Lung (tissue), 17 donors: ENCODE measurements at places on chromosomes 7 and 10. TPM values are rescaled to one million over a fixed set of nuclear protein-coding genes. Genes with fewer than 3 reads are reported as not detected.

GRCh38 chr10:121942749-121943416, 15.1 kb upstream of the ATE1 start:
- peaks cover 4% of the 10 kb centered on the region for H3K4me1 ChIP-seq
- no peaks in the 10 kb centered on the region for H3K27me3 ChIP-seq
- H3K27ac ChIP-seq, result peak overlapping the region; percentile 14
- H3K36me3 ChIP-seq, result no peaks in the 10 kb centered on the region

- H3K4me1 ChIP-seq, result peaks cover 12% of the 10 kb centered on the region
- no peak overlapping the region for H3K4me3 ChIP-seq
- DNase-seq, result no peak
Measured at GRCh38 chr10:72265508-72265907, 8.2 kb upstream of the DDIT4 start.

DNA sequence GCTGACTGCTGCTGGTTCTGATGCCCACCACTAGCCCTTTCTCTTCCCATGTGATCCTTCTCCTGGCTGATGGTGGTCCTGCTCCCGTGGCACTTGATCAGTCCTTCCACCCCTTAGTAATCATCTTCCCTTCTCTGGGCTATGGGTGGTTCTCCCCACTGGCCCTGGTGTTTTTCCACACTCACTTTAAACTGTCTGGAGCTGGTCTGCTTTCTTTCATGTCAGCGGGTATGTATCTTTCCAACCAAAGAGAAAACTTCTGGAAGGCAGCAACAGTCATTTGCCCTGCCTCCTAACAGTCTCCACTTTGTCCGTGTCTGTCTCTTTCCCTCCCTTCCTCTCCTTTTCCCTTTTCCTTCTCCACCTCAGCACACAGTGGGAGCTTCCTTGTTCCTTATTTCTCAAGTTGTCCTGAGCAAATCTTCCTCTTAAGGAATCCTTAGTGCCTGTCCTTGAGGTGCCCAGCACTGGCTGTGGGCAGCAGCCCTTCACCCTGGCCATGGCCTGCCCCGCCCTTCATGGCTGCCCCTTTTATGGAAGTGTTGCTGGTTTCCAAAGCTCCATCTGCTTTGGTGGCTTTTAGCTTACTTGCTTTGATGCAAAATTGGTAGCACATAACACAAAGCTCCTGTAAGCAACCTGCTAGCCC, 189.0 kb downstream of the TCF7L2 start:
- H3K27ac ChIP-seq, result no peak overlapping the region
- H3K4me3 ChIP-seq, result no peak overlapping the region
- peaks cover 3% of the 10 kb centered on the region for H3K36me3 ChIP-seq
- H3K27me3 ChIP-seq, result no peaks in the 10 kb centered on the region
- no peak for DNase-seq

GRCh38 chr7:99677648-99678045, 2.1 kb downstream of the CYP3A5 start:
- no peak overlapping the region for H3K4me3 ChIP-seq
- DNase-seq, result no peak
- no peaks in the 10 kb centered on the region for H3K36me3 ChIP-seq
- H3K4me1 ChIP-seq, result peaks cover 3% of the 10 kb centered on the region

Gene CCSER2
- total RNA-seq, result 83.5 TPM

Gene LBX1
- not detected for total RNA-seq

DNA sequence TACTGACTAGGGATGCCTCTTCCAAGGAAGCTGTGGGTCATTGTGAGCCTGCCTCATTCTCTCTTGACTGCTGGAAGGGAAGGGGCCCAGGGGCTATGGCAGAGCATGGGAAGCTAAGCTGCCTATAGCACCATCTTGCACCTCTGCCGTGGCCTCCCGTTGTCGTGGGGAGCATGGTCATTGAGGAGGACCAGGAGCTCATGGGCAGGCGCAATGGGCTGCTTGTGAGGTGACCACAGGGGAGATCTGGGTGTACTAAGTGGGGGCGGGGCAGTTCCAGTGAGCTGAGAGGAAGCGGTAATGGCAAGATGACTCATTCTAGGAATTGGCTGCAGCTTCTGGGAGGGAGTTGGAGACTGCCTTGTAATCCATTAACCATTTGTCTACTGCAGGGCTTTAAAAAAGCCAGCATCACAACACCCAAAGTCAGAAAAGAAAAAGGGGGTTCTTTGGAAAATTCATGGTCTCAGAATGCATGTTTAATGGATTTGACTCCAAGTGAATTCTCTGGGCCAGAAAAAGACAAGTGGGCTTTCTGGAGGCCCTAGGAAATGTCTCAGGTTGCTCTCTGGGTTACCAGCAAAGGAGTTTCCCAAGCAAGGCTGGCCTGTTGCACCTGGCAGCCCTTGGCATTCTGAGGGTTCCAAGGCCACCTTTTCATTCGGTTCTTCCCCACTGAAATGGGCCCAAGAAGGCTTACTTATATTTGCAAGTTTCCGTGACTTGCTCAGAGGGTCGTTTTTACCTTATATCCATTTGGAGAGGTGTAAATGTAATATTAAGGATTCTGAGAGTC, 3.6 kb downstream of the DUSP5 start:
- H3K36me3 ChIP-seq, result no peaks in the 10 kb centered on the region
- H3K27me3 ChIP-seq, result peaks cover 4% of the 10 kb centered on the region
- H3K4me3 ChIP-seq, result peak overlapping the region; percentile 22
- H3K4me1 ChIP-seq, result peaks cover 34% of the 10 kb centered on the region
- H3K27ac ChIP-seq, result peak overlapping the region; percentile 88

DNA sequence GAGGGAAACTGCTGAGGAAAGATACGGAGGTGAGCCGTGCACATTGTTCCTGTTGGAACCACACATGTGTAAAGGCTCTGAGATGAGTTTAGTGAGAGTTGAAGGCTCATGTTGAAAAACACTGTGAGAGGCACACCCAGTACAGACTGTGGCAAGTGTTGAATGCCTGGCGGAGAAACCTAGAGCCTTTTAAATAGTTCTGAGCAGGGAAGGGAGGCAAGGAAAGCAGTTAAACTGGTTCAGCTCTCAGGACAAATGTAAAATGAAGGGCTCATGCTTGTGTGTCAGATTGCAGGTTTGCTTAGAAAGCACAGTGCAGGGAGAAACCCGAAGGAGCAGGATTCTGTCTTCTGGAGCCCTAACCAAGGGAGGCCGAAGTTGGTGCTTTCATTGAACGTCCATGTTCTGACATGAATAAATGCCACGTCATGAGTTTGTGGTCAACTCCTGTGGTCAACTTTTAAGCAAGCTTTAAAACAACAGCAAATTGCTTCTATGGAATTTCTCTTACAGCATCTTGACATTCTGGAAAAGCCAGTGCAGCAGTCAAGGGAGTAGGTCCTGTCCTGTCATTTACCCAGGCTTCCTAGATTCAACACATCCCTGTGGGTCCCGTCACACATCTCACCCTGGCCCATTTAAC, 650.9 kb upstream of the GALNT17 start:
- no peaks in the 10 kb centered on the region for H3K36me3 ChIP-seq
- peaks cover 3% of the 10 kb centered on the region for H3K4me1 ChIP-seq
- H3K27me3 ChIP-seq, result no peaks in the 10 kb centered on the region
- no peak overlapping the region for H3K27ac ChIP-seq
- no peak overlapping the region for H3K4me3 ChIP-seq
- peak; percentile 79 for DNase-seq

GRCh38 chr10:33187427-33187999, 147.0 kb downstream of the NRP1 start:
- H3K27ac ChIP-seq, result no peak overlapping the region
- H3K4me3 ChIP-seq, result no peak overlapping the region
- peaks cover 54% of the 10 kb centered on the region for H3K36me3 ChIP-seq
- DNase-seq, result no peak
- no peaks in the 10 kb centered on the region for H3K4me1 ChIP-seq

DNA sequence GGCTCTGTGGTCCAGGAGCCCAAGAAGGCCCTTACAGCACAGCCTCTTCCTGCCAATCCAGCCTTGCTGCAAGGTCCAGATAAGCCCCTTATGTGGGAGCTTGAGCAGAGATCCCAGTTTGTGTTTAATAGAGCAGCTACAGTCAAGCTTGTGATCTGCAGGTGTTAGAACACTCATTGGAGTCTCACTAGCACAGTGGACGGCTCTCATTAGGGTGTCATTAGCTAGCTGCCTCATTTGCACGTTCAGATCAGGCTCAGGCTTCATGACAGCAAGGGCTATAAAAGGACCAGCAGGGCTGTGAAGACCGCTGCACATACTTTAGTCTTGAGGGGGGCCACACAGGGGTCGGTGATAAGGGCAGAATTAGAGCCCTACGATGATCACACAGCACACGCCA, 443.2 kb downstream of the RPS24 start:
- H3K36me3 ChIP-seq, result no peaks in the 10 kb centered on the region
- no peaks in the 10 kb centered on the region for H3K27me3 ChIP-seq
- no peaks in the 10 kb centered on the region for H3K4me1 ChIP-seq

GRCh38 chr7:5692112-5692844, 89.2 kb downstream of the RNF216 start:
- DNase-seq, result peak; percentile 92
- H3K27me3 ChIP-seq, result no peaks in the 10 kb centered on the region
- H3K4me1 ChIP-seq, result peaks cover 28% of the 10 kb centered on the region
- peak overlapping the region; percentile 94 for H3K27ac ChIP-seq
- no peaks in the 10 kb centered on the region for H3K36me3 ChIP-seq

DNA sequence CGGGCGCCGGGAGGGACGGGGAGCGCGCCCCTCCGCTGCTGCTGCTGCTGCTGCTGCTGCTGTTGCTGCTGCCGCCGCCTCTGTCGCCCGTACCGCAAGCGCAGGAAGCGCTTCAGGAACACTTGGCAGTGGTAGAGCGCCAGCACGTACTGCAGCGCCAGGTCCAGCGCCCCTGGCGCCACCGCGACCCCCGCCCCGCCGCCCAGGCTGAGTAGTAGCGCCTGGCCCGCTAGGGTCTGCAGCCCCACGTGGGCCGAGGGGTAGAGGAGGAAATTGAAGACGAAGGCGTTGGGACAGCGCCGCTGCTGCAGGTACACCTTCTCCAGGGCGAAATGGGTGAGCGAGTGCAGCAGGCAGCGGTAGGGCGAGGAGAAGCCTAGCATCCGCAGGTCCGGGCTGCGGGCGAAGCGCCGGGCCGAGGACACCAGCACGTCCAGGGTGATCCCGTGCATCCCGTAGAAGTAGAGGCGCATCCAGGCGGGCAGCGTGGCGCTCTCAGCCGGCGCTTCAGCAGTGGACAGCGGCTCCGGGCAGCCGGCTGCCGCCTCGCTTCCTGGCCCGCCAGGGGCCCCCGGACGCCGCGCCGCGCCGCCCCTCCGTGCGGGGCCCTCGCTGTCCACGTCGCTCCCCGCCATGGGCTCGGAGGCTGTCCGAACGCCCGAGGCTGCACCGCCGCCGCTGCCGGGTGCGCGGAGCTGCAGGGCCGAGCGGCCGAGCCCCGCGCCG, at the start of gene TMEM229A:
Gene TMEM229A, minus strand, starts transcription at position 699 of the 726 bp plus-strand sequence. Its CDS starts 64 bp downstream, at position 635.
- H3K27me3 ChIP-seq, result peaks cover 12% of the 10 kb centered on the region
- H3K27ac ChIP-seq, result no peak within 1 kb of the TSS
- peaks cover 5% of the 10 kb centered on the region for H3K4me1 ChIP-seq

DNA sequence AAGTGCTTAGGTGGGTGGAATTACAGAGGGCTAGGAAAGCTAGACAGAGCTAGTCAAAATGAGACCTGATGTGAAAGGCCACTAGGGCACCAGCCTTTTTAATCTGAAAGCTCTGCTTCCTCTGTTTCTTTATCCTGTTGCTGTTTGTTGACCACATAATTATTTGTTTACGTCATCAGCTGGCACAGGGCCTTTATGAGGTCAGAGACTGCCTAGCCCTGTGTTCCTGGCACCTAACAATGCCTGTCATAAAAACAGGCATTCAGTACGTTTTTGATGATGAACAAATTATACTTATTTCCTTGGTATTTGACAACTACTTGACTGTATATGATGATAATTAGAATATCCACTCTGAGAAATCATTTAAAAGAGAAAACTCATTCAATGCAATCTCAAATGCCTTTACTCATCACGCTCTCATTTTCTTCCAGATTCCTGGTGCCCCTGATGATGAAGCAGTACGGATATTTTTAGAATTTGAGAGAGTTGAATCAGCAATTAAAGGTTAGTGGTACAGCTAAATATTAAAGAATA, 26.0 kb downstream of the RBM17 start:
- H3K4me3 ChIP-seq, result no peak overlapping the region
- peaks cover 29% of the 10 kb centered on the region for H3K36me3 ChIP-seq
- no peaks in the 10 kb centered on the region for H3K27me3 ChIP-seq
- peak overlapping the region; percentile 35 for H3K27ac ChIP-seq
- H3K4me1 ChIP-seq, result peaks cover 2% of the 10 kb centered on the region
- DNase-seq, result peak; percentile 41

DNA sequence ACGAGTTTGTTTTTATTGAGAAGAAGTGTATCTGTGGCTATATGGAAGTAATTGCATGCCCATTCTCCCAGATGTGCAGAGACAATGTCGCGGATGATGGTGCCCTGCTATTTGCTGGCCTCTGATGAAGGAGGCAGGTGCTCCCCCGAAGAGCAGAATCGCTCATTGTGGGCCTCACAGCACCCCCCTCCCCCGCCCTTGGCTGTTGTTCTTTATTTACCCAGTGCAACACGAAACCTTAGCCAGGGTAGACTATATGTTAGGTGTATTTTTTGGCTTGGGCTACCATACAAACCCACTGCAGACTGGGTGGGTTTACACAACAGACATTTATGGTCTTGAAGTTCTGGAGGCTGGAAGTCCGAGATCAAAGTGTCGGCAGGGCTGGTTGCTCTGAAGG, 3.4 kb upstream of the ADCY1 start:
- H3K4me3 ChIP-seq, result no peak overlapping the region
- H3K36me3 ChIP-seq, result no peaks in the 10 kb centered on the region
- H3K27me3 ChIP-seq, result peaks cover 2% of the 10 kb centered on the region
- DNase-seq, result no peak
- H3K4me1 ChIP-seq, result no peaks in the 10 kb centered on the region

GRCh38 chr7:157670490-157671357, 333.9 kb downstream of the DNAJB6 start:
- peaks cover 3% of the 10 kb centered on the region for H3K27me3 ChIP-seq
- H3K27ac ChIP-seq, result no peak overlapping the region
- no peak for DNase-seq
- H3K4me1 ChIP-seq, result no peaks in the 10 kb centered on the region
- H3K4me3 ChIP-seq, result no peak overlapping the region
- H3K36me3 ChIP-seq, result no peaks in the 10 kb centered on the region

GRCh38 chr10:11863353-11864109, 40.4 kb downstream of the PROSER2 start:
- no peak overlapping the region for H3K4me3 ChIP-seq
- no peak overlapping the region for H3K27ac ChIP-seq
- DNase-seq, result no peak
- no peaks in the 10 kb centered on the region for H3K36me3 ChIP-seq
- no peaks in the 10 kb centered on the region for H3K4me1 ChIP-seq

DNA sequence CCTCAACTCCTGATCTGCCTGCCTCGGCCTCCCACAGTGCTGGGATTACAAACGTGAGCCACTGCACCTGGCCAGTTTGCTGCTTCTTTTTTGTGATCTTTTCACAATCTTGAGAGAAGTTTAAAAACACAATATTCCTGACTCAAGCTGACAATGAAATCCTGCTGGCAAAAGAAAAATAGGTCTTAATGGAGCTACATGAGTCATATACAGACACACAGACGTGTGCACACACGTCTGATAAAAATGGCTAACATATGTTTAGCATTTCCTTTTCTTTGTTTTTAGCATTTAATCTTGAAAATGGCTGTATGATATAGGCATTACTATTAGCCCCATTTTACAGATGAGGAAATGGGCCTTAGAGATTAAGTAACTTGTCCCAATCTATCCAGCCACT, 29.4 kb upstream of the RAB18 start:
- no peak overlapping the region for H3K27ac ChIP-seq
- no peak overlapping the region for H3K4me3 ChIP-seq

GRCh38 chr7:150686030-150686631, 625 bp downstream of the GIMAP2 start:
- H3K4me3 ChIP-seq, result peak overlapping the region; percentile 28
- no peaks in the 10 kb centered on the region for H3K4me1 ChIP-seq
- DNase-seq, result no peak
- H3K27ac ChIP-seq, result peak overlapping the region; percentile 81
- no peaks in the 10 kb centered on the region for H3K27me3 ChIP-seq
- peaks cover 3% of the 10 kb centered on the region for H3K36me3 ChIP-seq

Gene TAF3
- 6.1 TPM for total RNA-seq
